ENCODE measurements at places on chromosomes 7 and 10.
A peak's percentile ranks its signal among the peaks of the same experiment; 100 is the strongest.

- DNase-seq, result peak; percentile 81
These were observed 59.4 kb downstream of the USP6NL start for GRCh38 chr10:11551916-11552602.

DNA sequence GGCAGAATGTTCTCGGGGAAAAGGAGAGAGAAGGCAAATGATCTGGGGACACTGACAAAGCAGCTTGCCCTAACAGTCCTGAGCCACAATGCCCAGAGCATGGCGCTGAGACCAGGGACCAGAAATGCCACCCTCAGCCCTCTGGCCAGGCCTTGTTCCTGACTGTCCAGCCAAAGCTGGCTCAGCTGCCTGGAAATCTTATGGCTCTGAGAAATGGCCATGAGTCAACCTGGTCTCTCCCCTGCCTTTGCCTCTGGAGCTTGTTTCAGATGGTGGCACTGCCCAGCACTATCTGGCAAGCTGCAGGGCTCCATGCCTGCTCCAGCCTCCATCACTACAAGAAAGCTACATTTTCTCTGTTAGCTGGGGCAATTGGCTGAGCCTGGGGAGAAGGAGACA, 90.5 kb upstream of the PLXNA4 start:
- no peak for DNase-seq

DNA sequence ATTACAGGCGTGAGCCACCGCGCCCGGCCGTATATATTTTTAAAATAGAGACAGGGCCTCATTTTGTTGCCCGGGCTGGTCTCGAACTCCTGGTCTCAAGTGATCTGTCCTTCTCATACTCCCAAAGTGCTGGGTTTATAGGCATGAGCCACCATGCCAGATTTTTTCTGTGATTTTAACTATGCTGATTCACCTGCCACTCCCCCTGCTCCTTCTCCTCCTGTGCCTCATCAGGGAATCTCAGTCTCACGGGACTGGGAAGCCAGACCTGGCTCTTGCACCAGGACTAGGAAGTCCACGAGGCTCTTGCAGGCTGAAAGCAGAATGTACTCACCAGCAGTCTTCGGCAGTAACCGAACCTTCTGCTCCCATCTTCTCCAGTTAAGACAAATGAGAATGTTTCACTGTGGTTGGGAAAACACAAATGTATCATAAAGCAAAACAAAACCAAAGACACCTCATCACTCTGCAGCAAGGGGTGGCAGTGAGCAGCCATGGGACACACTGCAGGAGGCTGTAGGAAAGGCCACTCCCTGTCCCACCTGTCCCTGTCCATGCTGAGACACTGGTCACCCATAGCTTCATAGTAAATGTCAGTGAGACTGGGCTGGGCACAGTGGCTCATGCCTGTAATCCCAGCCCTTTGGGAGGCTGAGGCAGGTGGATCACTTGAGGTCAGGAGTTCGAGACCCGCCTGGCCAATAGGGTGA, 78.7 kb upstream of the MKRN1 start:
- DNase-seq, result no peak

- no peak for DNase-seq
These were observed 497.4 kb downstream of the RPS24 start for GRCh38 chr10:78531088-78531487.

- no peak for DNase-seq
These were observed 56.5 kb upstream of the CREB5 start for GRCh38 chr7:28355635-28356319.

DNA sequence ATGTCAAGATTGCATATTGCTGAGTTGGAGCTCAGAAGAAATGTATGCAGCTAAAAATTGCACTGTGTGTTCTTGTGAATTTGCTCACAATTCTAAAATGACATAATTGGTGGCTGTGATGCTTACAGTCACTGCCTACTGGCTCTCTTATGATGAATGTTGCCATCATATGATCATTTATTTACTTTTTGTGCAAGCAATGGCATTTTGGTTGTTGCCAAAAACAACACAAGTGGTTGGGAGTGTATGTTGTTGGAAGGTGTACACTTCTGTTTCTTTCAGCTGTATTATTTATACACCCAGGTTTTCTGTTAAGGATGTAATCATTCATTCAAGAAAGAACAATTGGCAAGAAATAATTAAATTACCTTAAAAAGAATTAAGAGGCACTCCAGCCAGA, 28.9 kb downstream of the PON1 start:
- no peak for DNase-seq

DNA sequence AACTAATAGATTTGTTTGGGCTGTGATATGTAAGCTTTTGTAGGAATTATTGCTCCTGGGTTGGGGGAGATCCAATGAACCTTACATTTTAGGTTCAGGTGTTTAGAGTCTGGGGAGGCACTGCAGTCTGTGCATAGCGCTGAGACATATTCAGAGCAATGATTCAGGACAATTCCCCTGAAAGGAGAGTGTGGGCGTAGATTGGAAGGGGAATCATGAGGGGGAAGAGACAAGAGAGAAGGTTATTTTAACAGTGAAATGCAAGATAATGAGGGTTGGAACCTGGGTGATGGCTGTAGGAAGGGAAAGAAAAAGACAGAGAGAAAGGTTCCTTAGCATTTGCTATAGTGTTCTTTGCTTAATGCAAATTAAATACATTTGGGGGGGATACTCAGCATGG, 1013.4 kb downstream of the REEP3 start:
- no peak for DNase-seq

- no peak for DNase-seq
These were observed 58.5 kb downstream of the MICU1 start for GRCh38 chr10:72567421-72567820.

DNA sequence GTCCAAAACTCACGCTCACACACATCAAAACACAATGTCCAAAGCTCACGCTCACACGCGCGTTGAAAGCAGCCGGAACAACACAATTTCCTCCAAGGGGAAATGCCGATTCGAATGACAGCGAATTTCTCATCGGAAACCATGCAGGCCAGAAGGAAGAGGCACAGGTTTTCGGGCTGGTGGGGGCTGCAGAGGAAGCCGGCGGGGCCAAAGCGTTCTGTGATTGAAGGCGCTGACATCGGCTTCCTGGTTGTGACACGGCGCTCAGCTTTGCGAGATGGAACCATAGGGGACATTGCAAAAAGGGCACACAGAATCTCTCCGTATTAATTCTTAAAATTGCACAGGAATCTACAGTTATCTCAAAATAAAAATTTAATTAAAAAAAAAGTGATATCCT, 61.3 kb downstream of the FOXL3 start:
- DNase-seq, result no peak

DNA sequence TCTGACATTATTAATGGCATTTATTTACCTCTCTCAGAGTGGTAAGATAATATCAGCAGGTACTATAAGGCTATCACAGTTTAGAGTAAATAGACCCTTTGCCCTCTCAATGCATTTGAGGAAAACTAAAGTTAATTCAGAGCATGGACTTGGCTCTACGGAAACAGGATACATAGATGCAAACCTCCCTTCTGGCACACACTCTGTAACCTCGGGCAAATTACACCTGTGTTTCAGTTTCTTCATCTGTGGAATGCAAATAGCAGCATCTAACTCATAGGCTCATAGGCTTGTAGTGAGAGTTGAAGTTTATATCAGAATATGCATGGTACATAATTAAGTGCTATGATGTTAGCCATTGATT, 5.6 kb downstream of the RAPGEF5 start:
- DNase-seq, result no peak

DNA sequence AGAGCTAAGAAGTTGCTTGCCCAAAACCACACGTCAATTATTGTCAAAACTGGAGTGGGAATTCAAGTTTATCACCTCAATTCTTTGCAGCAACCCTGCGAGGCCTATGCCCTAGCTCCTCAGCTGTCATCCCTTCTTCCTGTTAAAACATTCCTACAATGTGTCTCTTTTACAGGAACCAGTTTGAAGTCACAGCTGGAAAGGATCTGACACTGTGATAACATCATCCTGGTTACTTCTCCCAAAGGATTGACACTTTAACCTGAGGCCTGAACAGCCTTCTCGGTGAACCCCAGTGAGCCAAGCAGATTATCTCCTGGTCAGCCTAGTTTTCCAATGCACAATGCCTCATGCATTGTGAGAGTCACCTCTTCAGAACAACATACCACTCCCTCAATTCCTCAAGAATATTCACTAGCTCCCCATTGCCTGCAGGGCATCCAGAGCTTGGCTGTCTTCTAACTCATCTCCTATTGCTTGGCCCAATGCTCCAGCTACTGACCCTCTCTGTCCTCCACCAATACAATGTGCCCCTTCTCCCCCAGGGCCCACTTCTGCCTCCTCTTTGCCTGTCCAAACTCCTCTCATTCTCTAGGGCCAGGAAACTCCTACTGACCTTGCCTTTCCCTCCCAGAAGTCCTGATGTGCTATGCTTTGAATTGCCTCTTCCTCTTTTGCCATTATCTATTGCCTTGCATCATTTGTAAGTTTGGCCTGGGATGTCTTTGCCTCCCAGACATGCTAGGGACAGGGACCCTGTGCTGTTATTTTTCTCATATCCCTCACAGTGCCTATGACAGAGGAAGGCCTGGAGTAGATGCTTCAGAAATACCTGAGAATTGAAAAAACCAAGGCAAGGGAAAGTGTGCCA, 10.4 kb upstream of the DLG5 start:
- DNase-seq, result no peak

DNA sequence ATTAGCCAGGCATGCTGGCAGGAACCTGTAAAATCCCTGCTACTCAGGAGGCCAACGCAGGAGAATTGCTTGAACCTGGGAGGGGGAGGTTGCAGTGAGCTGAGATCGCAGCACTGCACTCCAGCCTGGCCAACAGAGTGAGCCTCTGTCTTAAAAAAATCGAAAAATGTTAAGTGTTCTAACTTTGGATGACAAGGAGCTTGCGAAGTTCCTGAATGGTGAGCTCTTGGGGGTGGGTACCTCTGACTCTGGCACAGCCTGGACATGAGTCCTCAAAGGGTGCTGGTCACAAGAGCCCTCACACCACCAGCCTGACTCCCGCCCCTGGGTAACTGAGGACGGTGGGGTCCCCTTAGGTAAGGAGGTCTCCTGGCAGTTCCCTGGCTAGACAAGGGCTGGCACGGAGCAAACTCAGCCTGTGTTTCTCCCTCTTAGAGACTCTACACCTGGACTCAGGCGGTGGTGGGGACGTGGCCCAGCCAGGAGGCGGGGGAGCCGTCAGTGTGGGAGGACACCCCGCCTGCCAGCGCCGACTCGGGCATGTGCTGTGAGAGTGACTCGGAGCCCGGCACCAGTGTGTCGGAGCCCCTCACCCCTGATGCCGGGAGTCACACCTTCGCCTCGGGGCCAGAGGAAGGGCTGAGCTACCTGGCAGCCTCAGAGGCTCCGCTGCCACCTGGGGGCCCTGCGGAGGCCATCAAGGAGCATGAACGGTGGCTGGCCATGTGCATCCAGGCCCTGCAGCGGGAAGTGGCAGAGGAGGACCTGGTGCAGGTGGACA, 24.1 kb downstream of the AMZ1 start:
- no peak for DNase-seq

- no peak for DNase-seq
These were observed 93.6 kb upstream of the COL1A2 start for GRCh38 chr7:94301024-94301586.

- no peak for DNase-seq
These were observed 14.8 kb downstream of the TSPAN12 start for GRCh38 chr7:120843109-120843508.

DNA sequence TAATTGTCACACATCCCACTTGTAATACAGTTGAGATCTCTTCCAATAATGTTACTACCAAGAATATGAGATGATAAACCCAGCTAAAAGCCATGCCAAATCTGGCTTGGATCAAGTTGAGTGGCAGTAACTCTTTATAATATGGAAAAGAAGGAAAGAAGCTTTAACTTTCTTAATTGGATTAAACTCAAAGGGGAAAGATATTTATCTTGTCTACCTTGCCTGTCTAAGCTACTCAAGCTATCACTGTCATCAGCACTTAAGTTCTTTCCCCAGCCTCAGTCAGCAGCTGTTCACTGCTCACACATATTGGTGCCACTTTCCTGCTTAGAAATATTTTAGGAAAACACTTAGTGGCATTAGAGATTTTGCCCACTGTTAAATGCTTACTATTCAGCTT, 350.7 kb downstream of the IPMK start:
- no peak for DNase-seq

DNA sequence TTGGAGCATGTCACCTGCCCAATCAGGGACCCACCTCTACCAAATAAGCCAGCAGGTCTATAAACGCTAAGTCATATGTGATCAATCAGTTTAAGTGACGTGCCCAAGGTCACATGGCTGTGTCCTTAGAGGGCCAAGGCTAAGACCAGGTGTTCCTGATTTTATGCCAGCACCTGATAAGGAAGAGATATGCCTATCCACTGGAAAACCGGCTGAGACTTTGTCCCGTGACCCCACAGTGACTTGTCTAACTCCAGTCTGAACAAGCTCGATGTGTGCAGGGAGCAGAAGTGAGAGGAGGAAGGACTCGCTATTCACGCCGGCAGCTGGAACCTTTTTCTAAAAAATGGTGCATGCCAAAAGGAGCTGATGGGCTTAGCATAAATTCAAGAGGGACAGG, 57.0 kb downstream of the PRKAG2 start:
- DNase-seq, result no peak

- no peak for DNase-seq
These were observed 229.7 kb upstream of the PFKP start for GRCh38 chr10:2837674-2838073.

- DNase-seq, result no peak
These were observed 250.4 kb downstream of the KCNMA1 start for GRCh38 chr10:77387247-77387646.

DNA sequence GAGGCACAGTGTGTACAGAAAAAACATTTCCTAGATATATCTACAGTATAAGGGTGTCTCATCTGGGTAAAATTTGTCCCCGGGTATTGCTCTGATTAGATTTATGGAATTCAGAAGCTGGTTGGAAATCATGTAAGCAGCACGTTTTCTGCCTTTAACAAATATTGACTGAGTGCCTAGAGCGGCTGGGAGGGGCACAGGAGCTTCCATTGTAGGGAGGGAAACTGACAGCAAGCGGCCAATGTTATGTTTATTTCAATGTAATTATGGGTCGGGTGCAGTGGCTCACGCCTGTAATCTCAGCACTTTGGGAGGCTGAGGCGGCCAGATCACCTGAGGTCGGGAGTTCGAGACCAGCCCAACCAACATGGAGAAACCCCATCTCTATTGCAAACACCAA, 4.4 kb upstream of the RFC2 start:
- DNase-seq, result no peak

DNA sequence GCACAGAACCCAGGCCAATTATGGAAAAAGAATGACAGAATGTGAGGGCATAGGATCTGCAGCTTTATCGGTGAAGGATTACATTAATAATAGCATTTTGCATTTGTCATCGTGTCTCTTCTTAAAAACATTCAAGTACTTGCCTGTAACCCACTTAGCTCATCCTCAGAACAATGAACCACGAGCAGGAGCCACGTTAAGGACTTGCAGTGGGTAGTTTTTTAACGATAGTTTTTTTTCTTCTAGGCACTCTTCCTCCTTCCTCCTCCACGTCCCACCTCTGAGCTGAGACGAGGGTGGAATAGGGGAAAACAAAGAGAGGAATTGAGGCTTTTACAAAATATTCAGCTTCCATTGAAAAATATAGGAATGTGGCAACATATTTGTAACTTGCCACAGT, 27.1 kb downstream of the CDHR3 start:
- DNase-seq, result no peak

GRCh38 chr7:142851269-142851668, 3.6 kb upstream of the EPHB6 start:
- DNase-seq, result no peak

GRCh38 chr10:25522294-25522693, 347.5 kb downstream of the GPR158 start:
- DNase-seq, result no peak

- DNase-seq, result no peak
These were observed 14.0 kb upstream of the CDH23 start for GRCh38 chr10:71382757-71383156.
